ENCODE measurements at places on chromosomes 16 and 17. TPM values are rescaled to one million over a fixed set of nuclear protein-coding genes. Genes with fewer than 3 reads are reported as not detected.

- no peak for DNase-seq
- no peaks in the 10 kb centered on the region for H3K36me3 ChIP-seq
- no peaks in the 10 kb centered on the region for H3K4me1 ChIP-seq
These were observed 26.1 kb downstream of the LGALS3BP start for GRCh38 chr17:78953356-78954350.

- H3K36me3 ChIP-seq = no peaks in the 10 kb centered on the region
- no peak overlapping the region for H3K4me3 ChIP-seq
- DNase-seq = no peak
- no peaks in the 10 kb centered on the region for H3K4me1 ChIP-seq
- H3K27me3 ChIP-seq = no peaks in the 10 kb centered on the region
These were observed 721.2 kb upstream of the SOX9 start for GRCh38 chr17:71399649-71400048.

Gene QPRT
- total RNA-seq = 15.0 TPM

GRCh38 chr16:85989863-85990643 lies 91.1 kb downstream of the IRF8 start:
- peaks cover under 1% of the 10 kb centered on the region for H3K4me1 ChIP-seq
- H3K27ac ChIP-seq = no peak overlapping the region
- H3K4me3 ChIP-seq = no peak overlapping the region
- no peak for DNase-seq

GRCh38 chr16:30592871-30593270 lies 7.4 kb upstream of the ZNF785 start:
- no peak overlapping the region for H3K4me3 ChIP-seq
- H3K4me1 ChIP-seq = no peaks in the 10 kb centered on the region
- no peak for DNase-seq
- no peaks in the 10 kb centered on the region for H3K27me3 ChIP-seq
- H3K27ac ChIP-seq = no peak overlapping the region

DNA sequence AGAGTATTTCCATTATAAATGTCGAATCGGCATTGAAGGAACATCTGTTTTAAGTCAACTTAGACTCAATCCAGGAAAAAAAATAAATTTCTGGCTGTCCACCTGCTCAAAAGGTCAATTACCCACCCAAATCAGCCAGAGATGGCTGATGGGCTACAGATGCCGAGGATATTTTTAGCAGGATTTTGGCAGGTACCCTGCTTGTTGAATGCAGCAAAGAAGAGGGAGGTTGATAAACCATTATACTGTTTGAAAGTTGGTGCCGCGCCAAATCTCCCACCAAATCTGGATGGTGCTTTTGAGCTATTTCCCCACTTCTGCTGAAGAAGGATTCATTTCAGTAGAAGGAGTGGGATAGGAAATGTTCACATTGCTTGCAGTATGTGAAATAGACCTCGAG lies 537.7 kb downstream of the MAF start:
- H3K4me3 ChIP-seq = no peak overlapping the region
- H3K27ac ChIP-seq = no peak overlapping the region
- H3K27me3 ChIP-seq = no peaks in the 10 kb centered on the region
- no peaks in the 10 kb centered on the region for H3K4me1 ChIP-seq

- DNase-seq = no peak
- H3K4me1 ChIP-seq = no peaks in the 10 kb centered on the region
- H3K27ac ChIP-seq = no peak overlapping the region
- no peak overlapping the region for H3K4me3 ChIP-seq
- H3K36me3 ChIP-seq = no peaks in the 10 kb centered on the region
- no peaks in the 10 kb centered on the region for H3K27me3 ChIP-seq
These were observed 200.7 kb downstream of the CCDC182 start for GRCh38 chr17:57544401-57544800.

DNA sequence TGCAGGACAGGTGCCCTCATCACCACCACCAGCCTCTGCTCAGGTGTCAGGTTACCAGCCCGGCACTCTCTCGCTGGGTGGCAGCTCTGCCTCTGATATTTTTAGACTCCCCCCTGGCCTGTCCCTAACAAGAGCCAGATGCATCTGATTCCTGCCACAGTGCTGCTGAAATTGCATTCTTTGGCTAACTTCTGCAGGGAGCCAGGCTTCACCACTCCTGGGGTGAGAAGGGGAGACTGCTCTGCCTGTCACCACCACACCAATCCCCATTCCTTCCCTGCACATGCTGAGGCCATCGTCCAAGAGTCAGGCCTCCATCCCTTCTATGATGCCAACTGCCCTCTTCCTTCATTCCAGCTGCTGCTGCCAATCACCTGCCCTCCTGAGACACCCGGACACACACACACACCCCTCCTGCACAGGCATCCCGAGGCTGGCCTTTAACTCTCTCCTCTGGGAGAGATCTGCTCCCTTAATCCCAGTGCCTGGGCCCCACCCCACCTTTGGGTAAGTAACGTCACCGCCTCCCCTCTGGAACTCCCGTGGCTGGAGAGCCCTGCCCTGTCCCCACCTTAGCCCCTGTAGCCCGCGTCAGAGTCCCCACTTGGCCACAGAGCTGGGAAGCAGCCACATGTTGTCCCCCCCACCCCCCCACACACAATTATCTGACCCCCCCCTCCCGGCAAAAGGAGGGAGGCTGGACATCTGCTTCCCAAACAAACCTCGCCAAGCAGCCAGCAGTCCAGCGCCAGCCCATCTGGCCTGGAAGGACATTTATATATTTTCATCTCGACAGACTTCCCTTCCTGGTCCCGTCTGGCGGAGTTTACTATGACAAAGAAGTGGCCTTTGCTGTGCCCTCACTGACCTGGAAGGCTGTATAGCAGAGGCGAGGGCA lies 2.8 kb downstream of the EMP2 start:
- H3K4me1 ChIP-seq = peaks cover 46% of the 10 kb centered on the region
- no peaks in the 10 kb centered on the region for H3K36me3 ChIP-seq
- peak overlapping the region; percentile 94 for H3K27ac ChIP-seq
- H3K4me3 ChIP-seq = peak overlapping the region; percentile 69
- DNase-seq = peak; percentile 69

- H3K4me1 ChIP-seq = peaks cover 16% of the 10 kb centered on the region
- no peak overlapping the region for H3K4me3 ChIP-seq
- H3K27ac ChIP-seq = no peak overlapping the region
- no peak for DNase-seq
- no peaks in the 10 kb centered on the region for H3K36me3 ChIP-seq
These were observed 192.3 kb downstream of the HS3ST3A1 start for GRCh38 chr17:13409455-13409854.

- peak; percentile 81 for DNase-seq
- H3K36me3 ChIP-seq = no peaks in the 10 kb centered on the region
- H3K4me3 ChIP-seq = peak overlapping the region; percentile 70
- peaks cover 35% of the 10 kb centered on the region for H3K4me1 ChIP-seq
These were observed 752 bp downstream of the TBC1D24 start for GRCh38 chr16:2475413-2476344.

Data from upper lobe of right lung (tissue), 1 donor.